CD8-positive, alpha-beta T cell (primary cell): ENCODE measurements at places on chromosomes 4 and X.

DNA sequence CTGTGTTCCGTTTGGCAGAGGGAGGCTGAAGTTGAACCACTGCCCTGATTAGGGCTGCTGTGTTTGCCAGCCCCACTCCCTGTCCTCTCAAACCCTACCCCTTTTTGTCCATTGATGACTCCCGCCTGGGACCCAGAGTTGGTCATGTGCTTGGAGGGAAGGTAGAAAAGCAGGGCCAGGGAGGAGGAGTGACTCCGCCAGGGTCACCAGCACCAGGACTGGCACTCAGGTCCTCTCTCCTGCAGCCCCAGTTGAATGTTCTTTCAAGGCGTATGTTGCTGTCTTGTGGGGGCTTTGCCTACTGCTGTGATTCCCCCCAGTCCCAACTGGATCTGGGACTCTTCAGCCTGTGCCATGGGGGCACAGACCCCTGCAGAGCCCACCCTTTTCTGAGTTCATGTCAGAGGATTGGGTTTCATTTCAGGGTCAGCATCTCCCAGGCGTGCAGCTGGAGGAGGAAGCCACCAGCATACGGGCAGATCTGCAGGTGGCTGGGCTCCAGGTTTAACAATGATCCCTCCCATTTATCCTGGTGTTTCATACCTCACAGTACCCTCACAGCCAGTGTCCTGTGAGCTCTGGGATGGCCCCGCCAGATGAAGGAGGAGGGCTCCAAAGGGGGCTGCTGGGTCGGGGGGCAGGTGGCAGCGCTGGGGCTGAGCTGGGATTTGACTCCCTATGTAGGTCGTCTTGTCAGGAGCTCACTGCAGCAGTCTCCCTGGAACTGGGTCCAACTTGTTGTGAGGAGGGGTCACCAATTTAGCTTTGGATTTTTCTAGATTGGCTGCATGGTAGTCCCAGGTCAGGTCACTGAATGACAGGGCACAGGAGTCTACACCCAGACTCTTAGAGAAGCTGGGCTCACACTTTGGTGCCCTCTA lies 55.7 kb downstream of the MSX1 start:
- DNase-seq, result no peak

DNA sequence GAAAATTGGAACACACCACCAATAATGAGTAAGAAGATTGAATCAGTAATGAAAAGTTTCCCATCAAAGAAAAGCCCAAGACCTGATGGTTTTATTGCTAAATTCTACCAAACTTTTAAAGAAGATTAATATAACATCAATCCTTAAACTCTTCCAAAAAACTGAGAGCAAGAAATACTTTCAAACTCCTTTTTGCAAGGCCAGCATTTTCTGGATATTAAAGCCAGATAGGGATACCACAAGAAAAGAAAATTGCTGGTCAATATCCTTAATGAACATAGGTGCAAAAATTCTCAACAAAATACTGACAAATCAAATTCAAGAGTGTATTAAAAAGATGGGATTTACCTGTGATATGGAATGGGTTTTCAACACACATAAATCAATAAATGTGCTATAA lies 484.6 kb downstream of the ANKRD50 start:
- DNase-seq, result no peak

DNA sequence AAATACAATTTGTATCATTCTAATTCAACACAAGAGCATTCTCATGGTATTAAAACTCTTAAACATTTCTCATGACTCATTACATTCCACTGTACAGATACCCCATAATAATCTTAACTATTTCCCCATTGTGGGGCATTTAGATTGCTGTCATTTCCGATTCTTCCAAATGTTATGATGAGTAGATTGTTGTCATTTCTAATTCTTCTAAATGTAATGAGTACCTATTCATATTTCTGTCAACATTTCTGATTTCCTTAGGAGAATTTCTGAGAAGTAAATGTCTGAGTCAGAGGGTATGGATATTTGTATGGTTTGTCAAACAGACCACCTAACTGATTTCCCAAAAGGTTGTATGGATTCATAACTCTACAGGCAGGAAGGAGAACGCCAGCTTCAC lies 8.3 kb downstream of the S100G start:
- DNase-seq, result no peak

DNA sequence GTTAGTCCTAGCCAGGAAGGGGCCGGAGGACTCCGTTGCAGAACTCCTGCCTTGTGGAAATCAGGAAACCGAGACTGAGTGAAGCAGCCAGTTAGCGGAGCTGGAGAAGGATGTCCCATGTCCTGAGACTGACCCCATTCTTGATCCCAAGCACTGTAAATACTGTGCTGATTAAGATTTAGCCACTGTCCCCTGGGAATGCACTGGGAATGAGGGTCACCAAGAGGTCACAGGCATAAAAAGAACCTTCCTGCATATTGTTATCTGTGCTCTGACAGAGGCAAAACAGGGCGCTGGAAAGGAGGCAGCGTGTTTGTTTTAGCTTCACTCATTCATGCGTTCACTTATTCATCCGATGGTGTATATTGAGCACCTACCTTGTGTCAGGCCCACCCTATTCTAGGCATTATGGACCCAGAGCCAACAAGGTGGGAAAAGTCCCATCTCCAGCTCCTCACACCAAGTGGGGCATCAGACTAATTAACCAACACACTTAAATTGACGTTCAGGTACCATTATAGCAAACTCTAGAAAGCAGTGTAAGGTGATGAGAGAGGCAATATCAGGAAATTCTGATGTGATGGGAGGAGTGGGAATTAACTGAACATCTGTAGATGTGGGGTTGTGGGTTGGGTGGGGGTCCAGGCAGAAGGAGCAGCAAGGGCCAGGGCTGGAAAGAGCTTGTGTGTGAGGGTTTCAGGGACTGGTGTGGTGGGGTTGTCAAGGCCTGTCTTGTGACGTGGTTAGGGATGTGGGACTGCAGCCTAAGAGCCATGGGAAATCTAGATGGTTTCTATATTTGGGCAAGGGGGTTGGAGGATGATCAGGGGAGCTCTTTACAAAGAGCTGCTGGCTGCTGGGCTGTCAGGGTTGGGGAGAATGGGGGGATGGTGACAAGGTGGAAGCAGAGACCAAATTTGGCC lies 10.6 kb upstream of the SLC2A9 start:
- no peak for DNase-seq

DNA sequence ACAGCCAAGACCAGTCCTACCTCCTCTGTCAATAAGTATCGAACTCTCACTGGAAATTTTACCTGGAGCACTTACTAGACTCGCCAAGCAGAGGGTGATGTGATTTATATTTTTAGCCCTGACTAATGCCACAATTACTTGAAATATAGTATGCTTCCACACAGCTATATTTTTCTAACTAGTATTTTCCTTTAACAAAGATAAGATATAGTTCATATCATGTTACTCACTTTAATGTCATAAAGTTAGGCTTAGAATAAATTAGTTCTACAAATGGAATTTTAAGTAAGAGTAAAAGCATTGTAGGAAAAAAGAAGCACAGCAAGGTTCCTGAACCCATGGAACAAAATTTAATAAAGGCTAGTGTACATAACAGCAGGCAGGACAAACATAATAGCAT lies 16.0 kb upstream of the NKX6-1 start:
- no peak for DNase-seq

- DNase-seq, result no peak
Observed at GRCh38 chr4:41285864-41286235, 29.1 kb downstream of the UCHL1 start.

- no peak for DNase-seq
Observed at GRCh38 chr4:41709844-41710481, 38.6 kb downstream of the PHOX2B start.

- DNase-seq, result no peak
Observed at GRCh38 chr4:128716338-128716737, 93.2 kb upstream of the JADE1 start.

- DNase-seq, result no peak
Observed at GRCh38 chrX:100445593-100445992, 35.5 kb upstream of the PCDH19 start.

GRCh38 chr4:74331252-74331651 lies 23.0 kb downstream of the EPGN start:
- no peak for DNase-seq

GRCh38 chr4:82561786-82562563 lies at the start of gene TMEM150C:
Gene TMEM150C (minus strand): TSS chr4:82561988. CDS start chr4:82504657, 57,331 bp downstream.
- DNase-seq, result no peak

GRCh38 chr4:114389070-114389685 lies 209.4 kb upstream of the UGT8 start:
- DNase-seq, result no peak

DNA sequence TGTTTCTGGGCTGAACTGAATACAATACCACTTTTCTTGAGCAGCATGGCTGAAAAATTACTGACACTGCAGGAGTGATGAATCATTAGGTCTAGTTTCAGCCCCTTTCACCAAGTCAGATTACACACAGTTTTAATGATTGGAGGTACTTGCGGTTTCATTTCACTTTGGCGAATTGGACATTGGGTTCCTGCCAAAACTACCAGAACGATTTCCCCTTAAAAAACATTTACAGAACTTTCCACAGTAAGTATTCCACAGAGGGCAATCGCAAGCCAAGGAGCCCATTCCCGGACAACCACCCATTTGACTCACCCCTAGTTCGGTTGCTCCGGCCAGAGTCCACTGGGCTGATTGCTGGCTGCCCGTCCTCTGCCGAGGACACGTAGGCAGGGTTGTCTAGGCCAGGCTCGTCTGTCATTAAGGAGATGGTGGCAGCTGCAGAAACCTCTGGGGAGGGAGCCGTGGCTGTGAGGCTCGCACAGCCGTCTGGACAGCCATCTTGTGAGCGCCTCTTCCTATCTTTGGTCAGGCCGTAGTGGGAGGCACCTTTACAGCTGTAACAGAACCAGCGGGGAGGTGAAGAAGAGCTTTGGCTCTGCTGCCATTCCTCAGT lies 83.5 kb downstream of the LNX1 start:
- no peak for DNase-seq
